ENCODE measurements at places on chromosomes 13 and 19. TPM values are rescaled to one million over a fixed set of nuclear protein-coding genes. Genes with fewer than 3 reads are reported as not detected.

- DNase-seq = no peak
Observed at GRCh38 chr13:111212517-111212873, 97.4 kb downstream of the ARHGEF7 start.

- DNase-seq = no peak
Observed at GRCh38 chr19:4455719-4456475, 1.7 kb downstream of the UBXN6 start.

DNA sequence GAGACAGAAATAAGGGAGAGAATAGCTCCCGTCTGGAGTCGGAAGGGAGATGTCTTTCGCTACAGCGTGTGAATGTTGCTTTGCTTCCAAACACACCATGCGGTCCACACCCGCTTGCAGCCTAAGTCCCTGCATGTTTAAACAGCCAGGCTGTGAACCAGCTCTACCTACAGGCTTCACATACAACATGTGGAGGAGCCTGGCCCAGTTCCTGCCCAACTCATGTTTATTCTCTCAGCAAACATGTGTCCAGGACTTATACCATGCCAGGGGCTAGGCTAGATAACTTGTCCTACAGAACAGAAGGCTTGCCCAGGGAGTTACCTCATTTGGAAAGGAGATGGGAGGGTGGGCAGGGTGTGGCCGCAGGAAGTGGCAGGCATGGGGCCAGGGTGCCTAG, 181.5 kb downstream of the FOXO1 start:
- DNase-seq = no peak

STK24 gene
- 142 TPM for total RNA-seq
